ENCODE measurements at places on chromosomes 3 and 15.

- DNase-seq: no peak
Observed at GRCh38 chr3:128727485-128727884, 1.5 kb downstream of the RAB7A start.

GRCh38 chr3:63043631-63044030 is 168.4 kb upstream of the CADPS start:
- DNase-seq: no peak

- no peak for DNase-seq
Observed at GRCh38 chr3:195170496-195170895, 100.5 kb downstream of the XXYLT1 start.

- no peak for DNase-seq
Observed at GRCh38 chr3:16262174-16262573, 2.6 kb downstream of the DPH3 start.

DNA sequence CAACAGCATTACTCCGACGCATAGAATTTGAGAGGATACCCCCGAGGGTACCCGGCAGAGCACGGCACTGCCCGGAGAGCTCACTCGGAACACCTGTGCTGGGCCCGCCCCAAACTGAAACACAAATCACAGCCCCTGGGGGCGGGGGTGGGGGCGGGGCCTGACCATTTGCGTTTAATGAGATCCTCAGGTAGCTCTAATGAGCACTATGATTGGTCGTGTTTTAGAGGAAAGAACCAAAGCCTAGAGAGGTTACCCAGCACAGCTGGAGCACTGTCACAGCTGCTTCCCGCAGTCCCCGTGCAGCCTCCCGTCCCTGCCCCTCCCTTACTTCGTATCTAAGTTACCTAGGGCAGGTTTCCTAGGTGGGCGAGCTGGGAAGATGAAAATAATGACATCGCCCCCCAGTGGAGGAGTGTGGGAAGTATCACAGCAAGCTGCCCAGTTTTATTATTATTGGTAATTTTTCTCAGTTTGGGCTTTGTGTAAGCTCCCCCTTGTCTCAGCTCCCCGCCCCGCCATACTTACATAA is 187.1 kb downstream of the PDE8A start:
- no peak for DNase-seq

- DNase-seq: no peak
Observed at GRCh38 chr3:157429708-157430107, 6.9 kb upstream of the PTX3 start.

GRCh38 chr3:148625991-148626390 is 71.7 kb upstream of the AGTR1 start:
- no peak for DNase-seq

DNA sequence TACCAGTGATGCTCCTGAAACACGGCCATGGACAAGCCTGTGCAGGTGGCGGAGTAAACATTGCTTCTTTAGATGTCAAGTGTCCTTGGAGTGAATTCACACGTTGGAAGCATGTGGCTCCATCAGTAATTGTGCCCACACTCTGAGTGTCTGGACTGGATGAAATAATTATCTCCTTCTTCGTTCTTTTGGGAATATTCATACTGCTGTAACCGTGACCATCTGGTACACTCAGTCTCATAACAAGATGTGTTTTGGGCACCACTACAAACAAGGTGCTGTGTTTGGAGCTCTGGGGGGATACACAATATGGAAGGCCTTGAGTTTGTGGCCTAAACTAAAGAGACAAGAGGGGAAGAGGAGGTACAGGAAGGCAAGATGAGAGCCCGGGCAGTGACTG is 165.6 kb downstream of the APBA2 start:
- DNase-seq: no peak

DNA sequence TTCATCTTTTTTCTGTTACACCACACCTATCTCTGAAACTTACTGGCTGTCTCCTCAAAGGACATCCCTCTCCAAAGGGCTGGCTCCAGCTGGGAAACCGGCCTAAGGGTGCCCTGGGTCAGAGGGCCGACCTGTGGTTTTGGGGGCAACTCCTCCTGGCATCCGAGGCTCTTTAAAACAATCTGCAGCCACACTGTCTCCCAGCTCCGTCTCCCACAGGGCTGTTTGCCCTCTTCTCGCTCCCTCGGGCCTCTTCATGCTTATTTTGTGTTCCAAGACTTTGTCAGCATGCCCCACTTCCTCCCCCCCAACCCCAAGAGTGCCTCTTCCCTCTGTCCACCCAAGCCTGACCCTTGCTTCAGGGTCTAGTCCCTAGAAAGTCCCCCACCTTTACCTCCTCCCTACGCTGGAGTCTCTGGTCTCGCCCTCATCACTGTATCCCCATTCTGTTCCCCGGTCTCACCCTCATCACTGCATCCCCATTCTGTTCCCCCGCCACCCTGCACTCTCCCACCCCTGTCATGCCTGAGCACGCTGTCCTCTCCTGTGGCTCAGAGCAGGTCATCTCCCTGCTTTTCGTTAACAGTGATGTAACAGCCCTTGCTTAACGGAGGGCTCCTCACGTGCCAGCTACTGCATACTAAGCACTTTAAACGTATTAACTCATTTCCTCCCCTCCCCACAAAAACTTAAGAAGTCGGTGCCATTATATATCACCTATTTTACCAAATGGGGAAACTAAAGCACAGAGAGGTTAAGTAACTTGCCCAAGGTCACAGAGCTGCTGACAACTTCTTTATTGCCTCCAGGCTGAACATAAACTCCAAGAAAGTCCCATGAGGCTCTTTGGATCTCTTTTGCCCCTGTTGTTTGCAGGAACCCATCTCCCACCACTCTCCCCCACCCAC is 1.1 kb upstream of the CSK start:
- DNase-seq: no peak

- no peak for DNase-seq
Observed at GRCh38 chr3:149013726-149014125, 22.4 kb downstream of the GYG1 start.

DNA sequence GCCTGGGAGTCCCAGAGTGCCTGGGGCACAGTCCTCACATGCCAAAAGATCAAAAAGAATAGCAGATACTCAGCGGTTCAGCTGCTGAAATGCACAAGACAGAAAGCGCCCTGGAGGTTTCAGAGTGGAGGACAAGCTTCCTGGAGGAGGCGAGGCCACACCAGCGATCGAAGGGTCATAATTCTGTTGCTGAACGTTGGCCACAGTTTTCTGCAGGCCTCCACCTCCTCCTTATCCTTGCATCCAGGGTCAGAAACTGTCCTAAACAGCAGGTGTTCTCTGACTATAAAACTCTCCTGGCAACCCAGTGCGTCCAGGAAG is 220.3 kb upstream of the LINGO1 start:
- no peak for DNase-seq
